Lower leg skin (tissue), 4 donors: ENCODE measurements at places on chromosomes 16 and 17. TPM values are rescaled to one million over a fixed set of nuclear protein-coding genes. Genes with fewer than 3 reads are reported as not detected.
A peak's percentile ranks its signal among the peaks of the same experiment; 100 is the strongest.

- peak; percentile 40 for DNase-seq
Observed at GRCh38 chr16:12582696-12583095, 221.0 kb downstream of the CPPED1 start.

DNA sequence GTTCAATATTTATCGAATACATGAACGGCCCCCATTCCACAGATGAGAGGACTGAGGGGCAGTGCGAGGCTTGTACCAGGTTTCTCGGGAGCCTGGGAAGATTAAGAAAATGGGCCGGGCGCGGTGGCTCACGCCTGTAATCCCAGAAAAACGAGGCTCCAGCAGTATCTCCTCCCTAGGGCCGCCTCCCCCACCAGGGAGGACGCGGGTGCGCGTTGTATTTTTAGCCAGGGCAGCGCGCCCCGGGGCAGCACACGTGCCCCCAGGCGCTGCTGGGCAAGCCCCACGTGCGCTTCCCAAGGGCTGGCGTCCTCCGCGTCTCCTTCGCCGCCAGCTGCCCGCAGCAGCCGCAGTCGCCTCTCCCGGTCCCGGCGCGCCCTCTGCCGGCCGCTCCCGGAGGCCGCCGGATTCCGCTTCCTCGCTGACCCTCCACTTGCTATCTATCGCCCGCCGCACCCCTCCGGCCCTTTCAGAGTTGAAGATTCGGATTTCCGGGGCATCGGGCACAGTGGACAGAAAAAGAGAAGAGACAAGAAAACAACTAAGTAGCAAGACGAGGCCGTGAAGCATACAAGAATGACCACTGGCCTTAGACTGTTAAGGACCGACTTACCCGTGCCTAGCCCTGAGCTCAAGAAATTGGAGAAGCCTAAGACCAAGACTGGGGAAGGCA is 1.9 kb upstream of the YBX2 start:
- DNase-seq = peak; percentile 96

DNA sequence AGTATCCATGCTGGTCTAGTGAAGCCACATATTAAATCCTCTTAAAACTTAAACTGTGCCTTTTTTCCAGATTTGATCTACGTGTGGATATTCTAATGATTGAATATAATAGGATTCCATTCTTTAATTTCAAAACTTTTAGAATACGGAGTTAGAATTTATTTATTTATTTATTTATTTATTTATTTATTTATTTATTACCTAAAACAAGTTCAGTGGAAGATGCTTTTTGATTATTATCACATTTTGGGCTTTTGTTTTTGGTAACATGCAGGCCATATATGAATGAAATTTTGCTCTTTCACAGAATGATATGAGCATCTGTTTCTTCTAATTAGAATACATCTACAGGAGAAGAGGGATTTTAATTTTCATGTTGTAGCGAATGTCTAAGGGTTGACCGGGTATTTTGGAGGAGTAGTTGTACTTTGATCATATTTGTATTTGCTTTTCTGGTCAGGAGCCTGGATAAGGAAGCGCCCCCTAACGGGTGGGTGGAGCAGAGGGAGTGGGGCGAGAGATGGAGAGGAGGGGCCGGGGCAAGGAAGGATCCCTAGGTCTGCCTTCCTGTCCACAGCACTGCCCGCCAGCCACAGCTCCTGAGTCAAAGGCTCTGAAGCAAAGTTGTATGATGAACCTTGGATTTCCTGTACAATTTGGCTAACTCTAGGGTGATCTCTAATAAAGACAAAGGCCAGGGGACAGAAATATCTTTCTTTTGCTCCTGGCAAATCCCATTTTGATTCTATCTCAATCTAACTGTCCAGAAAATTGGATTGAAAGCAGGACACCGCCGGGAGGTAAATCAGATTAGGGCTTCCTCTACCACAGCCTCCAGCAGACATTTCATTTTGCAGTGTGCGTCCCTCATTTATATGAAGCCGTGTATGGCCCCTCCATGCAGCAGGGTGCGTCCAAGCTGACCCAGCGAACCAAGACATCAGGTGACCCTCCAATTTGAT is 149.1 kb downstream of the PRKCA start:
- DNase-seq = peak; percentile 68

DNA sequence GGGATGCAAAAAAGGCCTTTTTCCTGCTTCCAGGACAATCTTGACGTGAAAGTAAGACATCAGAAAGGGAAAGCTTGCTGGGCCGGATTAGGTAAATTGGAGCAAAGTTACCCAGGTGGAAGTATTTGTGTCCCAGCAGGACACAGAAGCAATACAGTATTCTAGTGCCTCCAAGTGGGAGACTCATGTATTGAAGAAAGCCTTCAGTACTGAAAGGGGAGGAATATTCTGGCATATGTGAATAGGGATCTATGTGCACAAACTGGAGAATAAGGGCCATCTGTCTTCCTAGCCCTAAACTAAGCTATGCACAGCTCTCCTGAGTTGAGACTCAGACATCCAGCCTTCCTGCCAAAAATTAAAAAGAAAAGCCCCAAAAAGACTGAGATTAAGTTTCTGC is 327.3 kb upstream of the CDH8 start:
- no peak for DNase-seq

DNA sequence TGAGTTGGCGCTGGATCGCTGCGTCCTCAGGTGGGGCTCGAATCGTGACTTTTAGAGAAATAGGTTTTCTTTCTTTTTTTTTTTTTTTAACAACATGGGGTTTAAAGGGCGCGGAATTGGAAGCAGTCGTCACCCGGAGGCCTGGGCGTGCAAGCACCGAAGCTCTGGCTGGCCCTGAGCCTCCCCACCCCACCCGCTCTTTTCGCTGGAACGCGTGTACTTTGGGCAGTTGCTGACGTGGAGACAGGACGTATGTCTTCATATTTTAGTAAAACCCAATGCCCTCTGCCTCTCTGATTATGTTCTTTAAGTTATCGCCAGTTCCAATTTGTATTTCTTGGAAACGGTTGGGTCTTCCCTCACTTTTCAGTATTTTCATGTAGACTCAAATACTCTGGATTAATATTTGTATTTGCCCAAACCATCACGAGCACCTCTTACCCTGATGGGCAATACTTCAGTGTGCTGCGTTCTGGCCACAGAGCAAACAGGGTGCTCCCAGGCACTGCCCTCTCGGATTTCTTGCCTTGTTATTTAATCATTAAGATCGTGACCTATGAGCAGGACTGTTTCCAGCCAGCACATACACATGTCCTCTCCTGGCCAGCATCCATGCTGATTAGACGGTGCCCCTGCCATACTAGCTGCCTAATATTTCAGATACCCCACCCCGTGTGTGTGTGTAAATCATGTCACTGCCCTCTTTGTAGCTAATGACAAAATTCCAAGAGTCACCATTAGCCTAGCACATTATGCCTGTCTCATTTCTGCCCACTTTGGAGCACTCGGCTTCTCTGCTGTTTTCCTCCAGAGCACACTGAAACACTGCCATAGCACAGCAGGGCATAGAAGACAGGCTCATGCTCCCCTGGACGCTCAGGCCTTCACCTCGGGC is 805 bp upstream of the C16orf95 start:
- peak; percentile 42 for DNase-seq

- peak; percentile 68 for DNase-seq
Observed at GRCh38 chr16:72125635-72126428, 32.2 kb downstream of the DHX38 start.

GRCh38 chr16:78742501-78743283 is 643.2 kb downstream of the WWOX start:
- DNase-seq = peak; percentile 23

DNA sequence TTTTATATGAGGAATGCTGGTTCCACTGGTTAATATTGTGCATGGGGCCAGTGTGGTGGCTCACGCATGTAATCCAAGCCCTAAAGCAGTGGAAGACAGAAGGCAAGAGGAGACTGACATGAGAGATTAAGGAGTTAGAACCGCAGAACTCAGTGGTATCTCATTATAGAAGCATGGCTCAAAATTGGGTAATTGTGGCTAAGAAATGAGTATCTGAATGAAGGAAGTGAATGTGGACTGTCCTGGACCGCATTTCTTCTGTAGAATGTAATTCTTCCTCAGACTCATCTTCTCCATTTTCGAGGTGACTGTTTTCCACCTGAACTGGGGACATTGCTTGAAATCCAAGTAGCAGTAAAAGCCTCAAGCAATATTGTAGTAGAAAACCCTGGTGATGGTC is 42.6 kb upstream of the CDR2 start:
- DNase-seq = no peak

DNA sequence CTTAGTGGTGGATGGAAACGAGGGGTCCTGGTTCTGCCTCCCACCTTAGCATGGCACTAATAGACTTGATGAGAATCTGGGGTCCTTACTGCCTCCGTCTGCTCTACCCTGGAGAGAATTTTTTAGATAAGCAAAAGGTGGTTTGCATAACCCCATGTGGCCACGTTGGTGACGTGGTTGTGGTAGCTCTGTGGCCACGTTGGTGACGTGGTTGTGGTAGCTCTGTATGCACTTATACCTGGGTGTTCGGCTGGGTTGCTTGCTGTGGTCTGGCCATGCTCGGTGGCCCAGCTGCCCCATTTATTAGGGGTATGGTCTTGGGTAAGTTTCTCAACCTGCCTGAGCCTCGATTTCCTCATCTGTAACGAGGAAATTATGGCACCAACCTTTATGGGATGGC is 13.0 kb downstream of the SPIRE2 start:
- DNase-seq = no peak

GRCh38 chr16:56262148-56262547 is 70.9 kb downstream of the GNAO1 start:
- DNase-seq = no peak

DNA sequence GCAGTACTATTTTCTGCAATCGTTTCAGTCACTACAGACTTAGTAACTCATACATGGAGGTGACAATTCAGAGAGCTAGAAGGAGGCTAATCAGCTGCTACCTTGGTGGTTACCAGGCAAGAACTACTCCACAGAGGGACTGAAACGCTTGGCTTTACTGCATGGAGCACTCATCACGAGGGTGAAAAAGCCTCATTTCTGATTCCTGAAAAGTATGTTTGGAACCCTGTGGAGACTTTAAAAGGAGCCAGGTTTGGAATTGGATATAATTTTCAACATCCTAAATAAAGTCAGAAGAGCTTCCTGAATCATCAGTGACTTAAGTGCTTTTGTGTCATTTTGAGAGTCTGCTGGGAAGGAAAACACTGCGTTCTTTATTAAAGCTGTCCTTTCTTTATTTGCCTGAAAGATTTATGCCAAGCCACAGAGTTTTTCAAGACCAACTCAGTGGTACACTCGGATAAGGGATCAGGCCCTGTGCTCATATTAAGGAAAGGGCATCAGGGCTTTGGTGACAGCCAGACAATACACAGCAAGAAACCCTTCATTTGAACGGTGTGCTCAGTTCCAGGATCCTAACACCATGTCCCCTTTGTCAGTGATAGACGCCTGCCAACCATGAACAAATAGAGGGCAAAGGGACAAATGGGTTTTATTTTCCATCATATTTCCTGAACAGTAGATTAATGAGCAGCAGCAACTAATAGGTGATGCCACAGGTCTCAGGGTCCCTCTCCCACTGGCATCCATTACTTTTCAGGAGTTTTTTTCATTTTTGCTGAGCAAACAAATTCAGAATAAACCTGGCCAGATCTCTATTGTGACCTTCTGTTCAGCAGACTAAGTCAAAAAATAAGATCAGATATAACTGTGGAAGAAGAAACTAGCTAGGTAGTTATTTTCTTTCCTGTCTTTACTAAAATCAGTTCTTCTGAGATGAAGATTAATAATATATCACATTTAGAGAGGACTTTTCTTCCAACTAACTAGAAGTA is 80.5 kb upstream of the CLEC18B start:
- DNase-seq = no peak

GRCh38 chr17:27390540-27390939 is 65.7 kb upstream of the KSR1 start:
- peak; percentile 80 for DNase-seq

- no peak for DNase-seq
Observed at GRCh38 chr17:48787828-48788227, 29.2 kb downstream of the TTLL6 start.

DNA sequence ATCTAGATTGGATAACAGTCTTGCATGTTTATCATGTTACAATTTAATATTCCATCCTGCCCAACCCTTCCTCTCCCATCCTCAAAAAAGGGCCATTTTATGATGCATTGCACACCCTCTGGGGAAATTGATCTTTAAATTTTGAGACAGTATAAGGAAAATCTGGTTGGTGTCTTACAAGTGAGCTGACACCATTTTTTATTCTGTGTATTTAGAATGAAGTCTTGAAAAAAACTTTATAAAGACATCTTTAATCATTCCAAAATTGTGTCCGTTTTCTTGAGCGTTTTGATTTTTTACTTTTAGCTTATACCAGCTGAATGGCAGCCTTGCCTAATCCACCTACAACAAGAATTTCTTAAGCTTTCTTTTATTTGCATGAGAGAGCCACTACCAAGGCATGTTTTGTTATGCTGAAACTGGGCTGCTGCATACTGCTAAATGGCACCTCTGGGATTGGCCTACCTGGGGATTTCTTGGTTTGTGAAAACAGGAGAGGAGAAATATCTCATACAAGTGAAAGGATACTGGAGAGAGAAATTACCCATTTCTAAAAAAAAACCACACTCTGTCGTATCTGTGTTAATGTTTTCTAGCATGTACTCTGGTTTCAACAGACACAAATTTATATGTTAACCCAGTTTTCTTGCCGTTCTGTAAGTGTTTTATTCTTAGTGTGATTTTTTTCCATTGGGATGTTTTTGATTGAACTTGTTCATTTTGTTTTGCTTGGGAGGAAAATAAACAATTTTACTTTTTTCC is 52.2 kb downstream of the TUBD1 start:
- no peak for DNase-seq

GRCh38 chr16:49932946-49933345 is 77.0 kb upstream of the ZNF423 start:
- DNase-seq = no peak

- peak; percentile 83 for DNase-seq
Observed at GRCh38 chr17:49515196-49515770, 20.2 kb downstream of the NGFR start.

DNA sequence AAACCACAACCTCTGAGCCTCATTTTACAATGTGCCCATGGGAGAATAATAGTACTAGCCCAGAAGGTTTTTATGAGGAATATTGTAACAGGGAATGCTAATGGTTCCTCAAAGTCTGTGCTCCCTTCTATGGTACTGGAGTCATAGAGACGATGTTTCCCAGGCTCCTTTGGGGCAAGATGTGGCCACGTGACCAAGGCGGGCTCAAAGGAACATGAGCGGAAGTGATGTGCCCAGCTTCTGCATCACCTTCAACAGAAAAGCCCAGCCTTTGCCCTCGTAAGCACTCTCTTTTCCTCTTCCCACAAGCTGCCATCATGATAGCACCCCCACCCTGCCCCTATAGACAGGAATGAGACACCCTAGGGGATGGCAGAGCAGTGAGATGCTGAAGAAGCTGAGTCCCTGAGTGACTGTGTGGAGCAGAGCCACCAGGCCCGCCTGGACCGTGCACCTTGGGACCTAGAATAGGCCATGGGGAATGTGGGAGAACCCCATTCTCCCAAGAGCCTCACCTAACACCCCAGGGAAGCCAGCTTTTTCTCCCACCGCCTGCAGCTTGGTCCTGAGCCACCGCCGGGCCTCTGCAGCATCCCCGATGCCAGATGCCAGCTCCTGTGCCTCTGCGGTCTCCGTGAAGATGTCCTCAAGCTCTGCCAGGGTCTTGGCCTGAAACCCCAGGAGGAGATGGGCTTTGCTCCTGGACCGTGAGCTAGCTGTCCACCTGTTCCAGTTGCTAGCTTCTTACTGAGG is 22.2 kb upstream of the PIK3R6 start:
- DNase-seq = no peak

- DNase-seq = no peak
Observed at GRCh38 chr16:1890708-1891050, 18.7 kb upstream of the MEIOB start.

GRCh38 chr17:32870027-32870670 is 6.8 kb downstream of the MYO1D start:
- DNase-seq = no peak

Gene APOH
- total RNA-seq = not detected

Gene CNTNAP1
- 0.49 TPM for total RNA-seq

Gene KRTAP4-12
- total RNA-seq = not detected

Gene TRIM72
- total RNA-seq = not detected

Gene CA4
- 2.1 TPM for total RNA-seq
